CD8-positive, alpha-beta memory T cell (primary cell): ENCODE measurements at places on chromosomes 7 and 10.

- H3K27ac ChIP-seq = no peak overlapping the region
- no peak overlapping the region for H3K4me3 ChIP-seq
- no peaks in the 10 kb centered on the region for H3K36me3 ChIP-seq
These were observed 64.2 kb upstream of the SH2B2 start for GRCh38 chr7:102222445-102222844.

DNA sequence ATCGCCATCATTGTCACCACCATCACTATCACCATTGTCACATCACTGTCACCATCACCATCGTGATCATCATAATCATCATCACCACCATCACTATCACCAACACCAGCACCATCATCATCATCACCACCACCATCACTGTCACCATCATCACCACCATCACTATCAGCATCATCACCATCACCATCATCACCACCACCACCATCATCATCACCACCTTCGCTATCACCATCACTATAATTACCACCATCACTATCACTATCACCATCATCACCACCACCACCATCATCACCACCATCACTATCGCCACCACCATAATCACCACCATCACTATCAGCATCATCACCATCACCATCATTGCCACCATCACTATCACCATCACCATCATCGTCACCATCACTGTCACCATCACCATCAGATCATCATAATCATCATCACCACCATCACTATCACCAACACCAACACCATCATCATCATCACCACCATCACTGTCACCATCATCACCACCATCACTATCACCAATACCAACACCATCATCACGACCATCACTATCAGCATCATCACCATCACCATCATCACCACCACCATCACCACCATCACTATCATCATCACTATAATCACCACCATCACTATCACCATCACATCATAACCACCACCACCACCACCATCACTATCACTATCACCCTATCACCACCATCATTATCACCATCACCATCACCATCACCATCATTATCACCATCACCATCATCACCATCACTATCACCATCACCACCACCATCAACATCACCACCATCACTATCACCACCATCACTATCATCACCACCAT is 6.0 kb upstream of the GNA12 start:
- H3K4me1 ChIP-seq = peaks cover 4% of the 10 kb centered on the region
- no peak for DNase-seq
- H3K36me3 ChIP-seq = no peaks in the 10 kb centered on the region
- no peak overlapping the region for H3K4me3 ChIP-seq
- H3K27me3 ChIP-seq = no peaks in the 10 kb centered on the region

DNA sequence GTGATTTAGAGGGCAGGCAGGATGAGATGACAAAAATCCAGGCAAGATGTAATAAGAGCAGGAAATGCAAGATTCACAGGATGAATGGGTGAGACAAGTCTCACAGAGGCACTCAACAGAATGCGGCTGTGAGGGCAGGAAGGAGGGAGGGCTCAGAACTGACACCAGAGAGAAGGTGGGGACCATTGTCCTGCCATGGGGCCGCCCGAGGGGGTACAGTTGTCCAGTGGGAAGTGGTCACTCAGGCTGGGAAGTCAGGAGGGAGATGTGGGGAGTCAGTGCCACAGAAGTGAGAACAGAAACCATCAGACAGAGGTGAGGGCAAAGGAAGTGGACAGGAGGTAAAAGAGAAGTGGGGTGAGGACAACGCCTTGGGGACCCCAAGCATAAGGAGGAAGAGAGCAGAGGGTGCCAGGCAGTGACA is 8.9 kb downstream of the HIP1 start:
- no peak for DNase-seq
- H3K4me3 ChIP-seq = no peak overlapping the region
- peaks cover 19% of the 10 kb centered on the region for H3K4me1 ChIP-seq
- no peak overlapping the region for H3K27ac ChIP-seq

DNA sequence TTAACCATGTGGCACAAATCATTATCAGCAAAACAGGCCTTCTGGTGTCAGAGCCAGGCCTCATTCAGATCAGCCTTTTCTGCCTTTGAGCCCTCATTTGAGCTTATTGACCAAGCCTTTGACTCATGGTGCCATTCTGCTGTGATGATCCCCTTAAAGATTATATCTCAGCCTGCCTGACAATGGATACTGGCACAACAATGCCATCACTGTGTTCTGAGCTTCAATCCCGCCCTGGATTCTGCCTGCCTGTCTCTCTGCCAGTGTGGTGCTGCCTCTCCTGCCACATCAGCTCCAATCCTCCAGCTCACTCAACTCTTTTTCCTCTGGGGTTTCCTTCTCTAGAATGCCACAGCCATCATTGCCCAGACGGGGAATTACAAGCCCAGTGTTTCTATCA is 52.6 kb downstream of the SRI start:
- no peak overlapping the region for H3K4me3 ChIP-seq
- no peak overlapping the region for H3K27ac ChIP-seq
- H3K36me3 ChIP-seq = no peaks in the 10 kb centered on the region
- no peaks in the 10 kb centered on the region for H3K27me3 ChIP-seq
- no peak for DNase-seq
- H3K4me1 ChIP-seq = no peaks in the 10 kb centered on the region
